ENCODE measurements at places on chromosomes 4 and X.
A peak's percentile ranks its signal among the peaks of the same experiment; 100 is the strongest.

DNA sequence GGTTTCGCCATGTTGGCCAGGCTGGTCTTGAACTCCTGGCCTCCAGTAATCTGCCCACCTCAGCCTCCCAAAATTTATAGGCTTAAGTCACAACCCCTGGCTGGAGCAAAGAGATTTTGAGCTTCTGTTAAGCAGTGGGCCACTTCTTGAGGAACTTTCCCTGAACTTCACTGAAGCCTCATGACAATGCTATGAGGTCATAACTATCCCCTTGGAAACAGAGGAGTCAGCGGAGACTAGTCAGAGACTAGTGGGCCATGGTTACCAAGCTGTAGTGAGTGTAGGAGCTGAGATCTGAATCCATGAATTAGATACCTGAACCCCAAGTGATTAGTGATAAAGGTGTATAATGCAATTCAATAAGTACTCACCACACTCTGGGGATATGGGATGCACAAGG is 145.1 kb upstream of the MSX1 start:
- DNase-seq, result no peak

GRCh38 chrX:10049236-10049635 is 82.1 kb downstream of the CLDN34 start:
- DNase-seq, result no peak

- DNase-seq, result peak; percentile 32
Observed at GRCh38 chr4:71186566-71187403, 152.0 kb upstream of the SLC4A4 start.

- no peak for DNase-seq
Observed at GRCh38 chr4:113943863-113944262, 35.6 kb downstream of the ARSJ start.

DNA sequence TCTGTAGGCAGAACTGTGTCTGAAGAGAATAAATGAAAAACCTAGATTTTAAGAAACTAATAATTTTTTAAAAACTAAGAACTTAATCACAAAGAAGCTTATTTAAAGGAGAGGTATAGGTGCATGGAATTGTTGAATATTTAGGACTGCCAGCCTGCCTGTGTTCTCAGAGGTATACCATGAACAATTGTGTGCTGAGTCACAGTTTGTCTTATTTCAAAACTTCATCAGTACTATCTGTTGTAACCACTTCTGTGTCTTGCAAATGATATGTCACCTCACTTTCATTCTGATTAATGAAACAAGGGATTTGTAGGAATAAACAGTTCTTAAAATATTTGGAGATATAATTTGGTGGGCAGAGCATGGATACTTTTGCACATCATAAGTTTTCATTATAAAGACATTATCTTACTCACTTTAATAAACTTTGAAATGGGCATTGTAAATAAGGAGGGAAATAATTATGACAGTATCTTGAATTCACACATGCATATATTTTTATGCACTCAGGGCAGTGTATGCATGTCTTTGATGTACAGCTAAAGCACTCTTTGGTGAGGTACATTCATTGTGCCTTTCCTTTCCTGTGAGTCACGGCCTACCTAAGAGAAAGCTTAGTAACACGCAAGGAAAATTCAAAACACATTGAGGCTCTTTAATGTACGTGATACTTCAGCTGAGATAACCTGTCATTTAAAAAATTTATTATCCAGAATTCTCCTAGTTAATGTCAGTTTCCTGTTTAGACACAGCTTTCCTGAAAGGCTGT is 31.7 kb downstream of the STOX2 start:
- no peak for DNase-seq

DNA sequence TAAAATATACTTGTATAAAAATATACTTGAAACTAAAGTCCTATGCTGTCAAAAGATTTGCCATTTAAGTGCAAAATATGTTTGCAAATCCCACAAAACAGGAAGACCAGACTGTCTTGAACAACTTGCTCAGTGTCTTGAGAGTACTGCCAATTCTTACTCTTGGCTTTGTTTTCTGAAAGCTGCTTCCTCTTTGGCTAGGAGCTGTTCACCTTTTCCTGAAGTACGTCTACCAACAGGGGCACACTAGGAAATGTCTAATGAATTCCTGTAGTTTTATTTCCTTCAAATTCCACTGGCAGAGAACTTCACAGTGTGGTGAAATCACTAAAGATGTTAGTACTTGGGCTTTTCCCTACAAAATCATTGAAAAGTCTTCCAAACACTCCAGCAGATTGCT is 46.4 kb upstream of the ABCG2 start:
- no peak for DNase-seq

Measured in A673 (cell line).